ENCODE measurements at places on chromosomes 6 and 20.

DNA sequence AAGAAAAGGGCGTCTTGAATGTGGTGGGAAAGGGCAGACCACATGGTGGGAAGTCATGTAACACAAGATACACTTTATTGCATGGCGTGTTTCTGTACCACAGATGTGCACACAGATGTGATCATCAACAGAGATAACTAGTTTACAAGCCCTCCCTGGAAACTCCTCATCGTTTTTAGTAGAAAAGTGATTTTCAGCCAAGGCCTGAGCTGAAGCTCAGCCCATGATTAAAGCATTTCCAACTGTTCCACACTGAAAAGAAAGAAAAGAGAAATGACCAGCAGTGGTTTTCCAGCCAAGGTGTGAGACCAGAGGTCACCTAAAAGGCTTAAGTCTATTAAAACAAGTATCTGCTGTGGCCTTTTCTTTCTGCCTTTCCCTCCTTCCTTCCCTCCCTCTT is 463.9 kb upstream of the JAG1 start:
- no peak overlapping the region for H3K4me3 ChIP-seq
- DNase-seq: no peak
- no peaks in the 10 kb centered on the region for H3K27me3 ChIP-seq

DNA sequence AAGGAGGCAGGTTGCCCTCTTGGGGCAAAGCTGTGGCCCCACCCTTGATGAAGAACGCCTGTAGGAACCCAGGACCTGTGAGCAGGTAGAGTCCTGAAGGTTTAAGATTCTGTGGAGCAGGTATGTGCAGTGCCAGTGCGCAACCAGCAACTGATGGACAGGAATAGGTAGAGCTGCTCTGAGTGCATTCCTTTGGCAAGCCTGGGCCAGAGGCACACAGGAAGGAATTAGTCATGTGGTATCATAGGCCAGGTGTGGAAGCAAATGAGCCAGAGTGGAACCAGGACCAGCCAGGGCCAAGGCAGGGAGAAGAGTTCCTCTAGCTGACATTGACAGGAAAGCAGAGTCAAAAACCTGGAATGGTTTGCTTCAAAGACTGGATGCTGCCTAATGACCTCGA is 1.4 kb upstream of the KHDC1 start:
- H3K4me1 ChIP-seq: peaks cover 6% of the 10 kb centered on the region
- H3K27ac ChIP-seq: no peak overlapping the region
- H3K4me3 ChIP-seq: no peak overlapping the region
- H3K36me3 ChIP-seq: peaks cover 29% of the 10 kb centered on the region
- DNase-seq: no peak

GRCh38 chr6:79031821-79032590 is 46.0 kb downstream of the PHIP start:
- H3K27me3 ChIP-seq: no peaks in the 10 kb centered on the region
- H3K4me3 ChIP-seq: no peak overlapping the region
- H3K27ac ChIP-seq: no peak overlapping the region
- no peak for DNase-seq
- peaks cover 2% of the 10 kb centered on the region for H3K36me3 ChIP-seq
- H3K4me1 ChIP-seq: peaks cover 9% of the 10 kb centered on the region

DNA sequence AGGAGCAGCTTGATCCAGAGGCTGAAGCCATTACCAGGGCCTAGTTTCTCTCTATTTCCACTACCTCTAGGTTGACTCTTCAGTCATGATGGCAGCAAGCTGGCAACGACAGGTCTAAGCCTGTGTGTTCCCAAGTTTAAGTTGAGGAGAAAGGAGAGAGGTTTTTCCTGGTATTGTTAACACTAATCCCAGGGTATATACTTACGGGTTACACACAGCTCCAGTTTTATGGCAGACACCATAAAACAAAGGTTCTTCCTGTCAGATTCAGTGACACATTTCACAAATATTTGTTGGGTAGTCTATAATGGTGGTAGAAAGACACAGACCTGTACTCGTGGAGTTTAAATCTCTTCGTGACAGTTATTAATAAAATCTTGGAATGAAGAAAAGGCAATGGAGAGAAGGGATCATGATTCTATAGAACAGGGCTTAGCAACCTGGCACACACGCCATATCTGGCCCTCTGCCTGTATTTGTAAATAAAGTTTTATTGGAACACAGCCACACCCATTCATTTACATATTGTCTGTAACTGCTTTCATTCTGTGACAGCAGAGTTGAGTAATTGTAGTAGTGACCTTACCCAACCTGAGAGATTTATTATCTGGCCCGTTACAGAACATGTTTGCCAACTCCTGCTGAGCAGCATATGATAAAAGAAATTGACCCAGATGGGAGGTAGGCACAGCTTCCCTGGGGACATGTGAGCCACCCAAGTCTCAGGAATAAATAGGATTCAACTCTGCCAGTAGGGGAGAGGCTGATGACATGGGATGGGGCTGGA is 323.3 kb downstream of the CDH4 start:
- no peaks in the 10 kb centered on the region for H3K36me3 ChIP-seq
- DNase-seq: no peak
- H3K4me3 ChIP-seq: no peak overlapping the region
- no peaks in the 10 kb centered on the region for H3K27me3 ChIP-seq
- no peak overlapping the region for H3K27ac ChIP-seq
- H3K4me1 ChIP-seq: peaks cover 15% of the 10 kb centered on the region

DNA sequence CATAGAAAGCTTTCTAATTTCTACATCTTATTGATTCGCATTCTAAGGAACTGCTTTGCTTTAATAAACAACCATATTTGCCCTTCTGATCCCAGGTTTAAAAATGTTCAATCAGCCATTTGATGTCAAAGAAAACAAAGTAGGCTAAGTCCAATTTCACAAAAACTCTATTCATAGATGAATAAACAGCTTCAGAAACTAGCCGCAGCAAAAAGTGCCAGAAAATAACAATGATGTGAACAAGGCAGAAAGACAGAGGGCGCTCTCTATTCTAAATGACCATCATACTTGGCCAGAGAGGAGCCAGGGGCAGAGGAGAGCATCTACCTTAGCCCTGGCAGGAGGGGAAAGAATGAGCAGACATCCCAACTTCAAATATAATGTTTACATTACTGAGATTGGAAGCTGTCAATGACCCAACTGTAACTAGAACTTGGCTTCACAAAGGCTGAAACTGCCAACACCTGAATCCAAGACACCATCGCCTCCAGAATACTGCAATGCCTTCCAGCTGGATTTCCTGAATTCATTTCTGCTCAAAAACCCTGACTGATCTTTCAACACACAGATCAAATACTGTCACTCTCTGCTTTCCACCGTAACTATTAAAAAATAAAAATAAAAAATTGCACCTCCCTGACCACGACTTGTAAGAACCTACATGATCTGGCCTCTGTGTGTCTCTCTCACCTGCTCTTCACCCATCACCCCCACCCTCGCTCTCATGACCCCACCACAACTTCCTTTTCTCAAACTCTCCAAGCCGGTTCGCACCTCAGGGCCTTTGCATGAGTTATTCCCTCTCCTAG is 9.5 kb downstream of the CNKSR3 start:
- H3K27me3 ChIP-seq: no peaks in the 10 kb centered on the region
- DNase-seq: no peak
- no peak overlapping the region for H3K4me3 ChIP-seq
- no peaks in the 10 kb centered on the region for H3K36me3 ChIP-seq
- H3K27ac ChIP-seq: no peak overlapping the region

DNA sequence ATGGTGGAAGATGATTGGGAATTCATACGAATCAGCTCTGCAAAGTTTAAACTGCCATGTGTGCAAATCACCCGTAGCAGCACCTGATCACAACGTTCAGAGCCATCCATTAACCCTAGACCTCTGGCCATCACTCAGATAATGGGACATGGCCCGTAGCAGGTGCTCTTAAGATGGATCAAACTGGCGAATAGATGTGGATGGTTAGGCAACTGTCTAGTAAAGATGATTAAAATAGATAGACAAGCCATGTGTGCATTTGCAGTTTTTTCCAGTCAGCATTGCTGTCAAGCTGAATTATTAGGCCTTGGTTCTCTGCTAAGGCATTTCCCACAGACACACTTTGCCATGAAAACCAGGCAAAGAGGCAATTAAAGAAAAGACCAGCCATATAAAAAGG is 40.6 kb upstream of the PHACTR1 start:
- H3K27ac ChIP-seq: no peak overlapping the region
- no peaks in the 10 kb centered on the region for H3K36me3 ChIP-seq
- no peaks in the 10 kb centered on the region for H3K4me1 ChIP-seq
- DNase-seq: no peak
- no peaks in the 10 kb centered on the region for H3K27me3 ChIP-seq
- H3K4me3 ChIP-seq: no peak overlapping the region

Data from neuronal stem cell (in vitro differentiated cells).